NCI-H460 (cell line): ENCODE measurements at places on chromosomes 11 and 22. TPM values are rescaled to one million over a fixed set of nuclear protein-coding genes. Genes with fewer than 3 reads are reported as not detected.

The BBOX1 gene
- total RNA-seq = not detected in 2 replicates

The SAA4 gene
- total RNA-seq = not detected in 2 replicates

The CCDC116 gene
- not detected in 2 replicates for total RNA-seq

The HTR3B gene
- total RNA-seq = not detected in 2 replicates

The NEU3 gene
- total RNA-seq = 7.5 and 7.7 TPM in 2 replicates

The DDTL gene
- total RNA-seq = 0.84 TPM in 1 of 2 replicates, not detected in the other

- DNase-seq = no peak
Measured at GRCh38 chr11:117836077-117836960, 11.8 kb upstream of the FXYD2 start.

DNA sequence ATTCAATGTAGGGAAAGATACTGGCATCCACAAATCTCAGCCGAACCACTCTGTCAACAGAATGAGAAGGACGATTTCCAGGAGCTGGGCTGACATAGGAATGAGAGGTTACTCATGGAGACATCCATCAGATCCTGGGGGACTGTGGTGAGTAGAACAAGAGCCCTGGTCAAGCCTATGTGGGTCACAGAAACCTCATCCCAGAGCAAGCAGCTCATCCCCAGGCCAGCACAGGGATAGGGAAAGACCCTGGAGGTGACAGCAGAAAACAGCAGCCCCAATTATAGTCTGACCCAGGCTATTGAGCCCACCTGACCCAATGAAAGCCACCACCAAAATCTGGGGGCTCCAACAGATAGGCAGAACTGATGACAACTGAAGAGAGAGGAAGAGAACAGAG lies 128.0 kb upstream of the SERPIND1 start:
- DNase-seq = no peak

- no peak for DNase-seq
Measured at GRCh38 chr11:47359586-47359985, 7.1 kb upstream of the MYBPC3 start.

GRCh38 chr11:88827018-88827676 lies 238.6 kb downstream of the GRM5 start:
- DNase-seq = no peak

DNA sequence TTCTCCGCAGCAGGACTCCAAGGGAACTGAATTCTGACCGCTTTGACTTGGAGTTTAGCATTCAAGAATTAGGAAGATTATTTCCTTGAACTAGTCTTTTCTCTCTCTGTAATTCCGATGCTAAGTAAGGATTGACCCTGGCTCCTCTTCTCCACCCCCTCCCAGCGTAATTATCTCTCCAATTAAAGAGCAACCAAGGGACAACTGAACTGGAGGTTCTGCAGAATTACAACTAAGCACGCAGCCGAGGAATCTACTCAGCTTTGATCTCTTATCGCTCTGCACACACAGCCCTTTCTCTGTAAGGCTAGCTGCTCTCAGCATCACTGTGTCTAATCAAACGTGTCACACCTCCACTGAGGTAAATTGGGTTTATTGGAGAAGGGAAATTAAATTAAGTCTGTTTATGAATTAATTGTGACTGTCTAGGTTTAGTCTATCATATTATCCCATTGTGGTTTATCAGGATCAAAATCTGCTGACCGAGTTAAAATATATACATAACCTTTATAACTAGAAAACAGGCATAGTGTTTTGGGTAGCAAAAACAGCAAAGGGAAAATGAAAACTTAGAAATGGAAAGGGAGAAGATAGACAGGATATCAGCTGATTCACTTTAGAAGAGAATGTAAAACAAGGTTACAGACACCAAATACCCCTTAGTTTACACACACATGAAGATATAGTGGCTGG lies 241.3 kb upstream of the LARGE1 start:
- DNase-seq = no peak

- DNase-seq = no peak
Measured at GRCh38 chr11:121071846-121072450, 29.1 kb upstream of the TECTA start.

DNA sequence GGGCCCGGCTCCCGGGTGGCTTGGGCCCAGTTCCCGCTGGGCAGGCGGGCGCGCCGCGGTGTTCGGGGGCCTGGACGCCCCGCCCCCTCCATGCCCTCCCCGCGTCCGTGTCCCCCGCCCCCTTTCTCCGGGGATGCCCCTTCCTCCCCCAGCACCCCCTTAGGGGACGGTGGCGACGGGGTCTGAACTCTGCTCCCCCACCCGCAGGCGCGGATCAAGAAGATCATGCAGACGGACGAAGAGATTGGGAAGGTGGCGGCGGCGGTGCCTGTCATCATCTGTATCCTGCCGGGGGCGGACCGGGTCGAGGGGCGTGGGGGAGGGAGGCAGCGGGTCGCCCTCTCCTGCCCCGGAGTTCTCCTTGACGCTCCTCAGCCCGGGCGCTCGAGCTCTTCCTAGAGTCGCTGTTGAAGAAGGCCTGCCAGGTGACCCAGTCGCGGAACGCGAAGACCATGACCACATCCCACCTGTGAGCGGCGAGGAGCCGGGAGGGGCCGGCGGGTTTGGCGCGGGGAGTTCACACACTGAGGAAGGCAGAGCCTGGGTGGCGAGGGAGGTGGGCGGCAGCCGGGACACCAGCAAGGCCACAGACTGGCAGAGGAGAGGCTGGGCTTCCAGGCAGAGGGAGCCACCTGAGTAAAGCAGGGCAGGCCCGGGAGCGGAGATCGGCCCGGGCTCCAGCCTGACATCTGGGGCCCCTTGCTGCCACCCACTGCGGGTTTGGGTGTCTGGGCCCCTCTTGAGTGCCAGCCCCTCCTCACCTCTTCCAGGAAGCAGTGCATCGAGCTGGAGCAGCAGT lies 546 bp downstream of the DRAP1 start:
- no peak for DNase-seq

GRCh38 chr11:102989379-102990047 lies 34.0 kb upstream of the MMP13 start:
- no peak for DNase-seq
